ENCODE measurements at places on chromosomes 1 and 21.
A peak's percentile ranks its signal among the peaks of the same experiment; 100 is the strongest.

GRCh38 chr1:44903011-44903680, 60.1 kb upstream of the PTCH2 start:
- no peak for DNase-seq

GRCh38 chr1:109184687-109185086, 29.0 kb upstream of the SARS1 start:
- no peak for DNase-seq

GRCh38 chr1:203135636-203136305, 8.2 kb downstream of the ADORA1 start:
- no peak for DNase-seq

GRCh38 chr1:177281901-177282300, 111.1 kb downstream of the BRINP2 start:
- DNase-seq: no peak

GRCh38 chr1:93988634-93989350, 79.6 kb upstream of the GCLM start:
- DNase-seq: no peak

DNA sequence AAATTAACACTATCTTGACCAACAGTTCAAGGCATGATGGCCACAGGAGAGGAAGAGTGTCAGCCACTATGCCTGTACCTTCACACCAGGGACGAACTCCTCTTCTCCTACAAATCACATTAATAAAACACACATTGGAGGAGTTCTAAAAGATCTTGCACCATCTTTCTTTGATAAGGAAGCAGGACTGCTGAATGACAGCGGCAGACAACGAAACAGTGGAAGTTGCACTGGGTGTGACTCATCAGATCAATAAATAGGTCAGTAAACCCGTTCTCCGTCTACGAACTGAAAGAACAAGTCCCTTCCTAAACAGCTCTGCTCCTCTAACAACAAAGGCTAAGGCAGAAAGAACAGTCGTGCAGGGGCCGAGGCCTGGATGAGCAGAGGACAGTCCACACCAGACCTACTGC, 23.1 kb downstream of the UBE2G2 start:
- no peak for DNase-seq

- DNase-seq: peak; percentile 68
Measured at GRCh38 chr1:18883636-18884418, 18.5 kb downstream of the ALDH4A1 start.

- no peak for DNase-seq
Measured at GRCh38 chr1:6874298-6874697, 89.0 kb downstream of the CAMTA1 start.

- DNase-seq: no peak
Measured at GRCh38 chr21:17921579-17922530, 102.7 kb upstream of the C21orf91 start.

DNA sequence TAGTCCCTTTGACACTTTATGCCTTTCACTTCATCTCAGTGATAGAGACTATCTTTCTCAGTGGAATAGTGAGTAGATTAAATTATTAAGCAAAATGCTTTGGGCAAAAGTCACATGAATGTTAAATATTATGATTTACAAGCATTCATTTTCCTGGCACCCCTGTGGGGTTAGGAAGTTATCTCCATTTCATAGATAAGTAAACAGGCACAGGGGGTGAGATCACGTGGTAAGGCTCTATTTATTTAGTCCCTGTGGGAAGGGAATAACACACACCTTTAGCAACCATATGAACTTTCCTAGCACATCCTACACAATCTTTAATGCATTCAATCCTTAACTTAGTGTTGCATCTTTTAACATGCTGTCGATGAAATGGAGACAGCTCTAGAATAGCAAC, 12.3 kb downstream of the PSMB2 start:
- no peak for DNase-seq

DNA sequence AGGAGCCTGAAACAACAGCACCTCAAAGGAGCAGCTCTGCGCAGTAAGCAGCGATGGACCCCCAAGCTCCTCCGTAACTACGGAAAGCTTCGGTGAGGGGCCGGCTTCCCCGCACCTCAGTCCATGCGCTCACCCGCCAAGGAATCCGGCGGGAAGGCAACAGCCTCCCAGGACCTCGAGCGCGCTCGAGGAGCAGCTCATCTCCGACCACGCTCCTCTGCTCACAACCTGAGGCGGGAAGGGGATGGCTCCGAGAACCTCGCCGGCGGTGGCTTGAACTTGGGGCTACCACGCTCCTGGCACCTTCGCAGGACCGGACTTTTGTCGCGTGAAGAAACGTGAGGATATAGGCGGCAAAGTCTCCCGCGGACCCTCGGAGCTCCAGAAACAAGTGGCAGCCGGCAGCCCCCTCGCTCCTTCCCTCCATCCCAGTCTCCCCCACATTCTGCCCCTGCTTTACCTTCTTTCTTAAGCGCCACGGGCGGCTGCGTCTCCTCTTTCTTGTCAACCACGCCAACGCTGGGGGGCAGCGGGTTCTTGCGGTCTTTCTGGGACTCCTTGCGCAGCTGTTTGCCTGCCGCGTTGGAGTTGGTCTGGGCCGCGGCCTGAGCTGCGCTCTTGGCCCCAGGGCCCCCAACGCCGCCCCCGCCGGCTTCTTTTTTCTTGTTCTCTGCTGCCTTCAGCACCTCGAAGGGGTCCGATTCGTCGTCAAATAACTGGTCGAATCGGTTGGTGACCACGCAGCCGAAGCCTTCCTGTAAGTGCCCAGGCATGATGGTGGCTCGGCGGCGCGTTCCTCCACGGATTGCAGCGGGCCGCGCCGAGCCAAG, 459 bp downstream of the SERBP1 start:
- DNase-seq: no peak

- no peak for DNase-seq
Measured at GRCh38 chr1:244603498-244603897, 49.4 kb upstream of the DESI2 start.

DNA sequence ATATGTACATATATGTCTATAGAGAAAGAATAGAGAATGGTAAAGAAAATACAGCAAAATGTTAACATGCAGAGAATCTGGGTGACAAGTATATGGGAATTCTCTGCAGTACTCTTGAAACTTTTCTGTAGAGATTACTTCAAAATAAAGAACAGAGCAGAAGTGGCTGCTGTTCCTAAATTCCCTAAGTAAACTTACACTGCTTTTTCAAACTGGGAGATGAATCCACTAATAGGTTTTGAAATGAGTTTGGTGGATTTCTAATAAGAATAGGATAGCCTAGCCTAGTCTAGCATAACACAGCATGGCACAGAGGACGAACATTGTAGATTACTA, 450 bp upstream of the CR2 start:
- DNase-seq: no peak

DNA sequence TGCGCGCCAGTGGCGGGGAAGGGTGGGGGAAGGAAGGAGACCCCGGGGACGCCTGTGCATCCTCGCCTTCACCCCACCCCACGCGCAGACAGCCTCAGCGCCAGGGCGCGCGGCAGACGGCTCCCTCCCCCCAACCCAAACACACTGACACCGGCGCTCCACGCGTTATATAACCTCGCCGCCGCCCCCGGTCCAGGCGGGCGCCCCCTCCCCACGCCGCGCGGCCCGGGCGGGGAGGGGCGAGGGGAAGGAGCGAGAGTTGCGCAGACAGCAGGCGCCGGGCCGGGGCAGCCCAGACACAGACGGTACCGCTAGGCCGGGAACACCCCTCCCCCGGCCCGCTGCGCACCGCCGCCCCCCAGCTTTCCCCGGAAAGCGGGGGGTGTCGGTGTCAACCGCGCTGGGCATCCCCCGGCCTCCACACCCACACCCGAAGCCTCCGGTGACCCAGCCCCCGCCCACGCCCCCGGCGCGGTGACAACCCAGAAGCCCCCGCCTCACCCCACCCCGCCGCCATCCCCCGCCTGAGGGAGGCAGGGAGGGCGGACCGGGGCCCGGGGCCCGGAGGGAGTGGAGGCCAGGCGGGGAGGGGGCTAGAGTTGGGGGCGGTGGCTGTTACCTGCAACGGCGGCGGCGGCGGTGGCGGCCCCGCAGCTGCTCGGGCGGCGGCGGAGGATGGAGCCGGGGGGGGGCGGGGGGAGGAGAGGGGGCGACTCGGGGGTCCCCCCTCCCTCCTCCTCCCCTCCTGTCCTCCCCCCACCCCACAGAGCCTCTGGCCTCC, 432 bp downstream of the AKT3 start:
- DNase-seq: peak; percentile 68

DNA sequence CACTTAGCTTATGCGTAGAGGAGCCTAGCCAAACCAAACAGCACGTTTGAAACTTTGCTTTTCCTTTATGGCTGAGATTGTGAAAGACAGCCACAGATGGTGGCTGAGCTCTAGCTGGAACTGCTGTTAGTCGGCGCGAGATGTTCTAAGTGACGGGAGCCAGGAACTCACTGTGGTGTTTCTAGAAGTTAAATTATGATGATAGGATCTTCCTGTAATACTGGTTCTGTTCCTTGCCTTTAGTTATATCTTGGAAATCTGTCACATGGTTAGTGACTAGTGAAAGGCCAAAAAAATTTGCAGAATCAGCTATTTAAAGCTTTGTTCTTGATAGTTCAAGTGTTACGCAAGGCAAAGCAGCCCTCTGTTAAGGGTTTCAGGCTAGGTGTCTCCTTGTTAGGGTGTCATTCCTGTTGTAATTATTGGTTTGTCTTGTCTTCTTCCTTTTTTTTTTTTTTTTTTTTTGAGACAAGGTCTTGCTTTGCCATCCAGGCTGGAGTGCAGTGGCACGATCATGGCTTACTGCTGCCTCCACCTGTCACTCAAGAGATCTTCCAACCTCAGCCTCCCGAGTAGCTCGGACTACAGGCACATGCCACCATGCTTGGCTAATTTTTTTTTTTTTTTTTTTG, 22.6 kb downstream of the AK4 start:
- no peak for DNase-seq

DNA sequence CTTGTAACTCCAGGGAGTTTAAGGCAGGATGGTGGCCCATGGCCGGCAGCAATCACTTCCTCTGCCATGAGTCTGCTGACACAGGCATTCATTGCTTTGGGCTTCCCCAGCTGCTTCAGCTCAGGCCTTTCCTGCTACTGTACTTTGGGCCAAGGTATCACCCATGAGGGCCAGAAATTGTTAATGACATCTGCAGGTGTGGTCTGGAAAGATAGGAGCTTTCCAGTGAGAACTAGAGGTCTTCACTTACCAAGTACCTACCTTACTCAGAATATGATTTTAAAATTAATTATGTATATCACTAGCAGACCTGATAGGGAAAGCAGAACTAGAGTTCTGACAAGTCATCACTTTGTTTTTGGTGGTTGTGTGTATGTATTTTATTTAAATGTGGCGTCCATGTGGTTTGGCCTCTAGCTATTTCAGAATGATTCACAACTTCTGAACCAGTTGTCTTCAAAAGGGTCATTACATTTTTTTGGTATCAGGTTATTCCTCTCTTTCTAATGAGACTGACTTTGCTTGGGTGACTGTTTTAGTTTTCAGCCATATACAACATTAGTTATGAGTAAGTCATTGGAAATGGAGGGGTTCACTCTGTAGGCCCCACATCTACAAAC, 2.7 kb downstream of the RGL1 start:
- DNase-seq: no peak

- DNase-seq: no peak
Measured at GRCh38 chr1:67496329-67496728, 66.1 kb upstream of the SERBP1 start.

GRCh38 chr21:15003463-15004135, 61.2 kb downstream of the NRIP1 start:
- no peak for DNase-seq

DNA sequence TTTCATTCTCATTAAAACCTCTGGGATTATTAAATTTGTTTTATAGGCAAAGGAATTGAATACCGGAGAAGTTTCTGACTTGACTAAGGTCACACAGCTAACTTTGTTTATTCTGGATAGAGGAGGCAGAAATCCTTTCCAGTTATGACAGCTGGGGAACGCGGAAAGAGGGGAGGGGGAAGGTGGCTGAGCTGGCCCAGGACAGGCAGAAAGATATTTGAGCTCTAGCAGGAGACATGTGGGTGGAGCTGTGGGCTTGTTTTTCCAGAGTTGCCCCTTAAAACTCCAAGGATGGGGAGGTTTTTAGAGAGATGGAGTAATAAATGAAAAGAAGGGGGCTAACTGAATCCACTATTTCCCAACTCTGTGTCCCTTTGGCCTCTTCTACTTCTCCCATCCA, 27.8 kb downstream of the FOXD2 start:
- no peak for DNase-seq

DNA sequence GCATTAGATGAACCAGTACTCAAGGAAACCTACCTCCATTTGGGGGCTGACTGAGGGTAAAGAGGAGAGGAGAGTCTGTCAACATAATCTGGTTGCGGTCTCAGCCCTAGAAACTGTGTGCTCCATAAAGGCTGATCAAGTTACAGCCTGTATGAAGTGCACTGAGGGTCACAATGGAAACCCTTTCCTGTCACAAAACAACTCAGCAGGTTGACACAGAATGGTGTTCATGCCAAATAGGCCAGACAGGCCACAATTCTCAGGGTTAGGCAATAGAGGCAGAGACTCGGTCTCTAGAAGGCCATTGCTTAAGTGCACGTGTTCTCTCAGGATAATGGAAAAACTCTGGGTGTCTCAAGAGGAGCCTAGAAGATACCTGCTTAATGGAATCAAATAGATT, 4.1 kb upstream of the ANKRD35 start:
- no peak for DNase-seq

DNA sequence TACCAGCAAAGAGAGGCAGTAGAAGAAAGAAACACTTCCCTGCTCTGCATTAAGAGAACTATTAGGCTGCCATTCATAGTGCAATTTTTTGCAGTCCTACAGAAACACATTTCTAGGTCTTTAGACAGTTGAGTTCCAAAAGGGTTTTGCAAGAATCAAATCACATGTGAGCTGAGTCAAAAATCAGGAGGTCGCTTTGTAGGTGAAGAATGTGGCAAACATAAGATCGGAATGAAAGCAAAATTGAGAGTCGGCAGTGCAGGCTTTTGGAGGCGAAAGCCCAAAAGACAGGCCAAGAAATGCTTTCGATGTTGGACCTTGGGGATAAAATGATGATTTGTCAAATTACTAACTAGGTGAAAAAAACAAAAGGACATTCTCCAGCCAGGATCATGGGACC, 213.5 kb upstream of the NRIP1 start:
- DNase-seq: no peak

DNA sequence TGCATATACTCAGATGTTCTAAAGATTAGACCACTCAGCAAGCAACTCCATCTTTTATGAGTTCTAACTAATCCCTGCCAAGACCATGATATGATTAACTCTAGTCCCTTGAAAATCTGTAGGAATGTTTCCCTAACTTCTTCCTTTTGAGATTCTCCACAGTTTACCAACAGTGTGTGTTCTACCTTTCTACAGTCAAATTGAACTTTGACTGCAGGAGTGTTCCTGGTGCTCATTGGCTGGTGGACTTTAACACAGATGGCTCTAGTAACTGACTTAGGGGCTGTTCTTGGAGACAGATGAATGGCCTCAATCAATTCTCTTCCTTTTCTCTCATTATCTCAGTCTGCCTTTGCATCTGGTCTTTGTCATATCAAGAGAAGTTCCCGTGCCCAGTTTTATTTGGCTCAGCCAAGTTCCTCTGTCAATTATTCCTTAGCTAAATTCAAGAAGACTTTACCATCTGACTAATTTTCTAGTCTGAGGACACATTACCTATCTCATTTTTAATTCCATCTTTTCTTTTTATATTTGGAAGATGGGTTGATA, 643.9 kb upstream of the CAMK1G start:
- DNase-seq: no peak

- DNase-seq: no peak
Measured at GRCh38 chr1:77175230-77175844, 43.9 kb downstream of the PIGK start.

GRCh38 chr1:147243228-147243685, 773 bp downstream of the CHD1L start:
- no peak for DNase-seq

- DNase-seq: no peak
Measured at GRCh38 chr1:11307852-11308251, 34.9 kb downstream of the UBIAD1 start.
